Bronchial epithelial cell (primary cell): ENCODE measurements at places on chromosomes 13 and 19. TPM values are rescaled to one million over a fixed set of nuclear protein-coding genes. Genes with fewer than 3 reads are reported as not detected.

The LIM2 gene
- not detected in 2 replicates for total RNA-seq

The MUC16 gene
- total RNA-seq = 0.26 TPM in 2 replicates

The TEAD2 gene
- total RNA-seq = 6.9 and 8.4 TPM in 2 replicates

The TEX26 gene
- not detected in 2 replicates for total RNA-seq

The OR7D2 gene
- not detected in 2 replicates for total RNA-seq

The C5AR2 gene
- 0.53 and 0.64 TPM in 2 replicates for total RNA-seq

The FCER2 gene
- total RNA-seq = not detected in 2 replicates

The LRRC8E gene
- total RNA-seq = 7.6 and 13.2 TPM in 2 replicates
